ENCODE measurements at places on chromosomes 1 and 21.

DNA sequence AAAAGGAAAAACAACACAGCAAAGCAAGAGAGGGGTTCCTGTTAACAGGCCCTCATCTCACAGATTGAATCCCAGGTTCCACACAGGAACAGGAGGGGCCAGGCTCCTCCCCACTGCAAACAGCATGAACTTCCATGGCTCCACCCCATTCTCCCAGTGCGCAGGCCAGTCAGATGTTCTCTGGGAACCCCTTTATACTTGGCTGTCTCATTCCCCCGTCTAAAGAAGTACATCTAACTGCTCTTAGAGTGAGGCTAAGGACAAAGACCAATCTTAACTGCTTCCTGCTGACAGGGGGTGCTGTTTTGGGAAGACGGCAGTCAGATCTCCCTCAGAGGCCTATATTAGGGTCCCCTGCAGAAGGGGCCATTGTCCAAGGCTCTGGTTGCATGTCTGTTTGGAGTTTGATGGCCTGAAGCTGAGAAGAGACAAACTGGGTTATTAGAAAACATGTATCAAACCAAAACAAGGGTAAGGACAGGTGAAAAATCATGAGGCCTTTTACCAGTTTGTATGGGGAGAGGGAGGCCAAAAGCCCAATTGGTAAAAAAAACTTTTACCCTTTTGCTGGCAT, 10.5 kb upstream of the NASP start:
- DNase-seq: no peak

GRCh38 chr1:61162520-61163258, 80.3 kb downstream of the NFIA start:
- no peak for DNase-seq

DNA sequence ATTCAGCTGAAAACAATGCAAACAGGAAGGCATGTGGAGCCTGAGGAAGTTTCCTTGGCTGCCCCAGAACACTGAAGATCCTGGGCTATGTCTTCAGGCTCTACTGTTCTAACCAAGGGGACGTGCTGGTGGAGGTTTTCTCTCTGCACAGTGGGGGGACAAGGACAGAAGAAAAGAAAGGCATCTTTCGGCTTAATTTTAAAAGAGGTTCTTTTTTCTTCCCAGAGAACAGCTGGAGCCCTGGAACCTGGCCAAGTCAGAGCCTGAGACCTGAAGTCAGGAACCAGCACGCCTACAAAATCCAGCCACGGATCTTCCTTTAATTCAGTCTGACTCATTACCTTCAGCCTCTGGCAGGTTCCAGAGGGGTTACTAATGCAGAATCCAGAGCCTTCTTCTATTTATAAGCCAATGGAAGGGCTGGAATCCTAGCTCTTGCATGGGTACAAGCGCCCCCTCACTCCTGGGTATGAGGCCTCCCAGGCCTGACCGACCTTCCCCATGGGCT, 19.8 kb downstream of the CTNNBIP1 start:
- DNase-seq: no peak

DNA sequence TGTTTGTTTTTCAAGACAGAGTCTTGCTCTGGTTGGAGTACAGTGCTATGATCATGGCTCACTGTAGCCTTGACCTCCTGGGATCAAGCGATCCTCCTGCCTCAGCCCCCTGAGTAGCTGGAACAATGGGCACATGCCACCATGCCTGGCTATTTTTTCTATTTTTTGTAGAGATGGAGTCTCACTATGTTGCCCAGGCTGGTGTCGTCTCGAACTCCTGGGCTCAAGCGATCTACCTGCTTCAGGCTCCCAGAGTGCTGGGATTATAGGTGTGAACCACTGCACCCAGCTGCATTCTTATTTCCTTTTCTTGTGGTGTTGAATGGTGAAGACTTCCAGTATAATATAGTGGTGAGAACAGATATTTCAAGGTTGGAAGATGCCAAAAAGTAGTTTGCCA, 28.0 kb downstream of the B3GALT5 start:
- no peak for DNase-seq

GRCh38 chr21:30434033-30434631, 4.1 kb downstream of the KRTAP13-4 start:
- DNase-seq: no peak

GRCh38 chr1:184956999-184957700, 17.2 kb downstream of the NIBAN1 start:
- no peak for DNase-seq

DNA sequence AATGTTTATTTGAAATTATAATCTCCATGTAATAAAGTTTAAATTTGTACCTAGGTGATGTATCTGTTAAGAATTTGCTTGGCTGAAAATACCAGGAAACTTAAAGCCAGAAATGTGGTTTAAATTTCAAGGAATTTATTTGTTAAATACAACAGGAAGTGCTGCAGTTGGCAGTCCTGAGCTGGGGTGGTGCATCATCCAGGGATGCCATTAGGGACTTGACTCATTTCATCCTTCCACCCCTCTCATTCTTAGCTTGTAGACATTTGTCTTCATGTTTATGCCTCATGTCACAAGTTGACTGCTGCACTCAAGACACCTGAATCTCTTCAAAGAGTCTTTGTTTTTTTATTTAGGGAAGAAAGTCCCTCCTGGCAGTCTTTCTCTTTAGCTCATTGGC, 175.9 kb downstream of the LHX8 start:
- DNase-seq: no peak

DNA sequence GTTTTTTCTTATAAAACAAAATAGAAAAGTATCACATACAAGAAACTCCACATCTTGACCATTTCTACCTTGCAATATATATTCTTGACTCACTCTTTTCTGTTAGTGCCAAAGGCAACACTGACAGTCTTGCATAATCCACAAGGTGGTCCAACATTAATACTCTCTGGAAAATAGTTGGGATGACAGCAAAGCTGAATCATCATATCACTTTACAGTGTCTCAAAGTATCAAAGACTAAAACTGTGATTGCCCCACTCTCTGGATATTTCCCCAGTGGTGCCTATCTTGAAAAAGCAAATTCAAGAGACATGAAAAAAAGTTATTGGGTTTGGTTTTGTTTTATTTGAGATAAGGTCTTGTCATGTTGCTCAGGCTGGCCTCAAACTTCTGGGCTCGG, 14.6 kb upstream of the TGFBR3 start:
- no peak for DNase-seq

- DNase-seq: no peak
Measured at GRCh38 chr1:58839147-58839795, 55.4 kb upstream of the JUN start.

All from GM20000 (cell line).